ENCODE measurements at places on chromosomes 2 and 18.

- DNase-seq: no peak
Observed at GRCh38 chr2:85215448-85216401, 82.5 kb downstream of the TCF7L1 start.

GRCh38 chr2:176134035-176134434, 4.5 kb downstream of the HOXD8 start:
- no peak for DNase-seq

DNA sequence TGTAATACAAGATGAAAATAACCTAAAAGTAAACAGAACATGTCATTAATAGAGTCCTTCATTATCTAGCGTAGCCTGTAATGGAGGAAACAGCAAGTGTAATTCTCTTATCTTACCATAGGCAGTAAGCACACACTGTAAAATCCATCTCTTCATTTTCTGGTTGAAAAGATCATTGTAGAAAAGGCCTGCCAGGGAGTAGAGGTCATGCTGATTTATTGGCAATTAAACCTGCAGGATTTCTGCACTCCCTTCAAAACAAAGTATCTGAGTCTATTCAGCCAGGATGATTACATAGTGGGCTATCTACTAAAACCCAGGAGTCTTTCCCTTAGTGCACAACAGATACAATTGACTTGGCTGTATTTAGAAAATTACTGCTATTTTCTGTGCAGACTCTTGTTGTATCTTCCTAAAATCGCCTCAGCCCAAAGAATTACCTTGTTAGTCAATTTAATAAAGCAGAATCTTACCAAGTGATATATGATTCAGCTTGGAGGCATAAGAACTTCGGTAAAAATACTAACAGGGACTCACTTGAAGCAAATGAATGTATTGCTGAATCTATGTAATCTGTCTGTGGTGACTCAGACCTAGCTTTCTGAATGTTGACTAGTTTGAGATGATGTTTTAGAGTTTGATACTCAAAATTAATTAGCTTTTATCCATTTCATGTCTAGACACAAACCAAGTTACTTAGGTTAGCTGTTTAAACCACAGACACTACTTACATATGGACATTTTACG, 250.4 kb upstream of the STON1 start:
- DNase-seq: no peak

DNA sequence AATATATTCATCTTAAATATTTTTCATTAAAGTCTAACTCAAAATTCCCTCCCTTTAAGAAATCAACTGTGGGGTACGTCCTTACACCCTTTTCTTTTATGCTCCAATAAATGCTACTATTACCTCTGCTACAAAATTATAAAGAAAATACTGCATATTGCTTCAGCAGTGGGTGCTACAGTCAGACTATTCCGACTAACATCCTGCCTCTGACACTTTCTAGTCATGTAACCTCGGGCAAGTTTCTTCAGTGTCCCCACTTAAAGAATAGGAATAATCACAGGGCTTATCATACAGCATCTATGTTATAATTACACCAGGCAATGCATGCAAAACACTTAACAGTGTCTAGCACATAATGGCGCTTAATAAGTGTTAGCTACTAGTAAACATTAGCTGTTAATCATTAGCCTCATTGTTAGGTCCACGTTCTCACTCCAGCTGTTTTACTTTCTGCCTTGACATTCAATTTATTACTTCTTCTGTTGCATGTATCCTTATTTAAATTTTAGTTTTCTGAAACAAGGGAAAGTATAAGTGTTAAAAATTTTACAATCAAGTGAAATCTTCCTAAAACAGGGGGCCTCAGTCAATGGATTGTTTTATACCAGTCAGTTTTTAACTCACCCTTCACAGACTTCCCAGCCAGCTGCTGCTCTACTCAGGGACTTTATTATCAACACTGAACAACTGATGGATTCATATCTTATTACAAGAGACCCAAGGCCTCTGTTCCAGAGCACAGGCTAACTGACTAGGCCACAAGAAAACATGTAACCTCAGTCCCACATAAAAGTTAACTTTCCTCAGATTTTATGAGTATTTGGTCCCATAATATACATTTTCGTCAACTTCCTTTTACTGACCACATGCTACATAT, 54.0 kb downstream of the CLASP1 start:
- no peak for DNase-seq

DNA sequence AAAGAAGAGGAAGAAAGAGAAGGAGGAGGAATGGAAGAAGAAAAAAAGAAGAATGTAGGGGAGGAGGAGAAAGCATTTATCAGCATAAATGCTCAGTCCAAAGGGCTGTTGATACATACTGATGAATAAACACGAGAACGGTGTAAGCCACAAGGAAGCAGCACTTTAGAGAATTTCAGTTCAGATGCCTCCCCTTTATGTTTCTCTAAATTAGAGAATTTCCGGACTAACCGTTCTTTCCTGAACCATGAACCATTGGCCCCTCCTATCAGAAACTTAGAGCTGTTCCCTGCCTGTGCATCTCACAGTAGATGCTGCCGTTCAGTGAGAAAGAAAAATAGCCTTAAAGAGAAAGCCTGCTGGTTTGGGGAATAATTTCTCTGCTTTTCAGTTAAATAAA, 49.2 kb upstream of the TUBA3D start:
- no peak for DNase-seq

All from stimulated activated CD4-positive, alpha-beta T cell treated with anti-CD3 and anti-CD28 coated beads, Interleukin-4, amount 100 ng/mL, for 48 hours (primary cell).